ENCODE measurements at places on chromosomes 4 and X. TPM values are rescaled to one million over a fixed set of nuclear protein-coding genes. Genes with fewer than 3 reads are reported as not detected.
A peak's percentile ranks its signal among the peaks of the same experiment; 100 is the strongest.

DNA sequence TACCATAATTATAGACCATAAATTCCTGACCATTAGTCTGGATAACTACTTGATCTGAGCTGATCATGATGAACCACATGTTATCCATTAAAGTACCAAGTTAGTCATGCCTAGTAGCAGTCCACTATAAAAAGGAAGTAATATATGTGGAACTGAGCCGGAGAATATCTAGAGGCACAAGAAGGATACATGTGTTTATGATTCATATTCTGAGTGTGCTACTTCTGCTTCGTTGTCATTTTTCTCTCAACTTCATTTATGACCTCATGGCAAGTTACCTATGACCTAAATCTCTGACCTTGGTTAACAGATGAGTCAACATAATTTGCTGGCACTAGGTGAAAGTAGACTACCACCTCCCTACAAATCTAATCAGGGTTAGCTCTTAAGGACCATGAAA lies 56.5 kb upstream of the ANKRD17 start:
- no peak for DNase-seq
- H3K4me1 ChIP-seq, result no peaks in the 10 kb centered on the region
- H3K27me3 ChIP-seq, result peaks cover 3% of the 10 kb centered on the region
- no peak overlapping the region for H3K27ac ChIP-seq

GRCh38 chr4:46550471-46550870 lies 160.5 kb upstream of the GABRA2 start:
- H3K27ac ChIP-seq, result no peak overlapping the region
- no peaks in the 10 kb centered on the region for H3K4me1 ChIP-seq
- H3K36me3 ChIP-seq, result no peaks in the 10 kb centered on the region
- H3K27me3 ChIP-seq, result no peaks in the 10 kb centered on the region
- no peak overlapping the region for H3K4me3 ChIP-seq

GRCh38 chr4:77176640-77177039 lies 19.6 kb downstream of the CCNG2 start:
- H3K36me3 ChIP-seq, result no peaks in the 10 kb centered on the region
- no peak for DNase-seq
- H3K27ac ChIP-seq, result no peak overlapping the region
- peaks cover 20% of the 10 kb centered on the region for H3K27me3 ChIP-seq
- no peak overlapping the region for H3K4me3 ChIP-seq
- H3K4me1 ChIP-seq, result no peaks in the 10 kb centered on the region

- DNase-seq, result no peak
- peaks cover 2% of the 10 kb centered on the region for H3K27me3 ChIP-seq
- no peaks in the 10 kb centered on the region for H3K36me3 ChIP-seq
- H3K4me3 ChIP-seq, result peak overlapping the region; percentile 37
These were observed 121.9 kb downstream of the RBMX2 start for GRCh38 chrX:130523460-130524394.

DNA sequence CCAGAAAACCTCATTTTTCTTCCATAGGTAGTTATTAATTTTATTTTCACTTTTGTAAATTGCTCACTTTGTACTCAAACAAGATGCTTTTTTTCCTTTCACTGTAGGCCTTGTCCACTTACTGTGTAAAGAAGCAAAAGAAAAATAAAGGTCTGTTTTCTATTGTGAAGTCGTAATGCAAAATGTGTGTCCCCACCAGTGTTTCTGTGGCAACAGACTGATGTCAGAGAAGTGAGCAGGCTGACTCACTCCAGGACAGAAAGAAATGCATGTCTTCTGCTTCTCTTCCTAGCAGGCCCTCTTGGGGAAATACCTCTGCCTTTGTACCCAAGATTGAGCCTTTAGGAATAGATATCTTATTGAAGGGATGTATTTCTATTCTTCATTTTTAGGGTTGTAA lies 30.3 kb downstream of the INPP4B start:
- peaks cover 16% of the 10 kb centered on the region for H3K4me1 ChIP-seq
- peaks cover 4% of the 10 kb centered on the region for H3K36me3 ChIP-seq
- H3K27ac ChIP-seq, result no peak overlapping the region
- no peaks in the 10 kb centered on the region for H3K27me3 ChIP-seq
- H3K4me3 ChIP-seq, result peak overlapping the region; percentile 4

DNA sequence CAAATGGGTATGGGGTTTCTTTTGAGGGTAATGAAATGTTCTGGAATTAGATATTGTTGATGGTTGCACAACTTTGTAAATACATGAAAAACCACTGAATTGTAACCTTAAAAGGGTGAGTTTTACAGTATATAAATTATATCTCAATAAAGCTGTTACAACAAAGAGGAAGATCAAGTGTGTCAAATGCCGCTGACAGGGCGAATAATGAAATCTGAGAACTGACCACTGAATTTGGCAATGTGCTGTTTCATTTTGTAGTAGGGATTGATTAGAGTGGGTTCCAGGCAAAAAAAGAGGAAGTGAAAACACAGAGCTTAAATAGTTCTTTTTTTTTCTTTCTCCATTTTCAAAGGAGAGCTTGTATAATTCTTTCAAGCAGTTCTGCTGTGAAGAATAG lies 161.1 kb upstream of the NAP1L5 start:
- H3K27me3 ChIP-seq, result peaks cover 11% of the 10 kb centered on the region
- no peaks in the 10 kb centered on the region for H3K36me3 ChIP-seq
- no peak overlapping the region for H3K4me3 ChIP-seq
- no peak overlapping the region for H3K27ac ChIP-seq
- DNase-seq, result no peak
- no peaks in the 10 kb centered on the region for H3K4me1 ChIP-seq

DNA sequence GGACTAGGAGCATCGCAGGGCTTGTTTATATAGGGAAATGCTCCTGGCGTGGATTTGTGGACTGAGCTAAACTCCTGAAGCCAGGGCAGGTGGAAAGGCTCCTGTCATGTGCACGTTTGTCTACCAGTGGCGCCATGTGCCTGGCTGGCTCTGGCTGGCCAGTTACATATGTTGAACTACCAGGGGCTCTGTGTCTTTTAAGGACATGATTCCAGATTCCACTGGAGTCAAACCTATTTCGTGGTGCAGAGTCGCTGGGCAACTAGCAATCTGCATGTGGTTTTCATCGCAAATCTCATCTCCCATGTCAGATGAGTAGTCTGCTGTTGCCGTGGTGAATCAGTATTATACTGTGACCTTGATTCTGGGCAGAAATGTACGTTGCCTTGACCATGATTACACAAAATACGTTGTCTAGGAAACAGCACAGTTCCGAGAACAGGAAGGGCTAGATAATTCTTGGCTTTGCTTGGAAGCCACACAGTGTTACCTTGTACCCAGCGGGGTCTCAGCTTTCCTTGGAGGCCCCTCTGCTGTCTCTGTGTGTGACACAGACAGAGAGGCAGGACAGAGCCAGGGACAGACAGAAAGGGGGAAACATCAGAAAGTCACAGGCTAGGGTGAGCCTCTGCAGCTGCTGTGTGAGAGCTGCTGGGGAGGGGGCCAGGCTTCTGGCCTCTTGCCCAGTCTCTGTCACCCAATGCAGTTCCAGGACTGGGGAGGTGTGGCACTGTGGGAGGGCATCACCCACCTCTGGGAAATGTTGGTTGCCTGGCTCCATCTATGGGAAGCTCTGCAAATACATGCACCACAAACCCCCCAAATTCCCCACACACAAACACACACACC lies 19.2 kb downstream of the PNMA6E start:
- peaks cover 2% of the 10 kb centered on the region for H3K27me3 ChIP-seq
- no peak for DNase-seq
- H3K36me3 ChIP-seq, result no peaks in the 10 kb centered on the region
- H3K4me1 ChIP-seq, result no peaks in the 10 kb centered on the region

DNA sequence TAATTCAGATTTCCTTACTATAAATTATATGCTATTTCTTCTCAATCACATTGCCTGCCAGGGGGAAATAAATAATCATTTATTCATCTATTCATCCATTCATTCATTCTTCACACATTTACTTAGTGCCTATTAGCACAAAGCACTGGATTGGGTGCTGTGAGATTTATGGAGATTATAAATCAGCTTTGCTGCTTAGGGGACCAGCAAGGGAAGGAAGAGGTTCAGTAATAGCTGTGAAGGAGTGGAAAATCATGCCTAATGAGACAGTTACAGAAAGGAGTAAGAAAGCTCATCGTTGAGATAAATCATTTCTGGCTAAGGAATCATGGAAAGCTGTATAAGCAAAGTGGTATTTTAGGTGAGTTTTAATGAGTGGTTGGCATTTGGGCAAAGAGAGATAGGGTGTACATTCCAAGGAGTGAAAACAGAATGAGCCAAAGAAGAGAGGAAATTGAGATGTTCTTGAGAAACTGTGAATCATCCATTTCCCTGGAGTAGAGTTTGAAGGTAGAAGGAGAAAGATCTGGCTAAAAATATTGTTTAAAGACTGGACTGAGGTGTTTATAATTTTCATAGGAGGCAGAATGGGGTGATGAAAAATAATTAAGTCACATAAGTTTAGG lies 9.6 kb downstream of the ARSJ start:
- H3K36me3 ChIP-seq, result peaks cover 4% of the 10 kb centered on the region
- no peak overlapping the region for H3K27ac ChIP-seq
- H3K27me3 ChIP-seq, result peaks cover 5% of the 10 kb centered on the region
- H3K4me3 ChIP-seq, result no peak overlapping the region
- no peaks in the 10 kb centered on the region for H3K4me1 ChIP-seq

- H3K4me3 ChIP-seq, result no peak overlapping the region
- H3K36me3 ChIP-seq, result peaks cover 41% of the 10 kb centered on the region
- H3K27ac ChIP-seq, result no peak overlapping the region
- no peaks in the 10 kb centered on the region for H3K27me3 ChIP-seq
- H3K4me1 ChIP-seq, result peaks cover 22% of the 10 kb centered on the region
These were observed 31.6 kb downstream of the ATP8A1 start for GRCh38 chr4:42625329-42625728.

GRCh38 chr4:158597879-158598596 lies 73.6 kb downstream of the C4orf46 start:
- no peaks in the 10 kb centered on the region for H3K36me3 ChIP-seq
- DNase-seq, result no peak
- H3K27me3 ChIP-seq, result peaks cover 16% of the 10 kb centered on the region

GRCh38 chrX:15930585-15930984 lies 76.0 kb upstream of the AP1S2 start:
- H3K4me1 ChIP-seq, result no peaks in the 10 kb centered on the region
- no peak overlapping the region for H3K27ac ChIP-seq
- no peaks in the 10 kb centered on the region for H3K36me3 ChIP-seq
- no peak for DNase-seq
- no peak overlapping the region for H3K4me3 ChIP-seq

- no peak for DNase-seq
- no peak overlapping the region for H3K27ac ChIP-seq
- peak overlapping the region; percentile 75 for H3K4me3 ChIP-seq
- H3K4me1 ChIP-seq, result peaks cover 8% of the 10 kb centered on the region
These were observed 106.6 kb downstream of the NSUN7 start for GRCh38 chr4:40856277-40856839.

The RIBC1 gene
- 1.4 TPM for total RNA-seq

The VCX2 gene
- total RNA-seq, result not detected

The NDST4 gene
- not detected for total RNA-seq

The ETDB gene
- not detected for total RNA-seq

The KCNIP4 gene
- not detected for total RNA-seq

The FAM241A gene
- total RNA-seq, result 2.0 TPM

The FATE1 gene
- total RNA-seq, result not detected

The TEX11 gene
- total RNA-seq, result not detected
